ENCODE measurements at places on chromosomes 1 and 21. TPM values are rescaled to one million over a fixed set of nuclear protein-coding genes. Genes with fewer than 3 reads are reported as not detected.

The C1orf87 gene
- not detected for total RNA-seq

The UBE2J2 gene
- total RNA-seq, result 37.2 TPM

The LIN28A gene
- not detected for total RNA-seq

The RNPC3 gene
- total RNA-seq, result 6.3 TPM

The IGSF5 gene
- total RNA-seq, result not detected

The ADAMTS1 gene
- 225 TPM for total RNA-seq

The OR6K3 gene
- not detected for total RNA-seq

The OR2L3 gene
- total RNA-seq, result not detected

The SMCP gene
- total RNA-seq, result not detected

The CD53 gene
- not detected for total RNA-seq

The LEFTY2 gene
- not detected for total RNA-seq

The SRRM1 gene
- total RNA-seq, result 29.6 TPM

The ZNF648 gene
- not detected for total RNA-seq

The RGSL1 gene
- not detected for total RNA-seq

The FCRLB gene
- 1.4 TPM for total RNA-seq

The FAM72C gene
- total RNA-seq, result 0.87 TPM

The MYOC gene
- total RNA-seq, result 0.10 TPM

The C1orf210 gene
- not detected for total RNA-seq

The DCDC2B gene
- total RNA-seq, result not detected
